ENCODE measurements at places on chromosomes 12 and 14.
A peak's percentile ranks its signal among the peaks of the same experiment; 100 is the strongest.

- no peak for DNase-seq
Observed at GRCh38 chr14:100765991-100766390, 39.3 kb downstream of the DLK1 start.

GRCh38 chr12:72738811-72739210, 466.6 kb downstream of the TRHDE start:
- peak; percentile 32 for DNase-seq

DNA sequence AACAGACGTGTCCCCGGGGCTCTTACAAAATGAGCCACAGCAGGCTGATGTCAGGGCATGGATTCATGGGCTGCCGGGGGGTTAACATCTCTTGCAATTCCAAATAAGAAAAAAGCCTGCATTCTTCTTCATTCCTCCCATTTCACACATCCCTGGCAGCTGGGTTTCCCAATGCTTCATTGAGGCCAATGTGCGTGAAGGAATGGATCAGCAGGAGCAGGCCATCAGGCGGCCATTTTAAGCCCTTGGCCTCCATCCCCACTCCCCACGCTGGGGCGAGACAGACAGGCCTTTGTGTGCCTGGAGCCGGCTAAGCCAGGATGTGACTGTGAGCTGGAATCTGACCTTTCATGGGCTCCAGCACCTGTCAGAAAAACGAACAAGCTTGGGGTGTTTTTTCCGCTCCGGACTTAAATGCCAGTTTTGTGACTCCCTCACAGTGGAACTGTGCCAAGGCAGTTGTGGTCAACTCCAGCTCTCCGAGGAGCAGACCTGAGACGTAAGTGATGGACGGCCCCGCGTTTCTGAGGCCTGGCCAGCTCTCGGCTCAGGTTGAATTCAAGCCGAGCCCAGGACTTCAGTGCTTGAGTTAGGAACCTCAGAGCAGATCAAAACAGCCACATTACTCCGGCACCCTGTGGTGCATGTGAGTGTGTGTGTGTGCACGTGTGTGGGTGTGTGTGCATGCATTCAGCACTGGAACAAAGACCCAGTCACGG, 133.1 kb downstream of the TMEM30B start:
- DNase-seq: no peak

DNA sequence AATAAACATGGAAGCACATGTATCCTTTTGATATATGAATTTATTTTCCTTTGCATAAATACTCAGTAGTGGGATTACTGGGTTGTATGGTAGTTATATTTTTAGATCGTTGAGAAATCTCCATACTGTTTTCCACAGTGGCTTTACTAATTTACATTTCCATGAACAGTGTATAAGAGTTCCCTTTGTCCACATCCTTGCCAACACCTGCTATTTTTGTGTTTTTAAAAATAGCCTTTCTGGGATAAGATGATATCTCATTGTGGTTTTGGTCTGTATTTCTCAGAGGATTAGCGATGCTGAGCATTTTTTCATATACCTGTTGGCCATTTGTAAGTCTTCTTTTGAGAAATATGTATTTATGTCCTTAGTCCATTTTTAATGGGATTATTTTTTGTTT, 329.2 kb upstream of the KITLG start:
- no peak for DNase-seq

- no peak for DNase-seq
Observed at GRCh38 chr14:68469208-68469713, 323.6 kb downstream of the ZFP36L1 start.

- peak; percentile 86 for DNase-seq
Observed at GRCh38 chr14:61461808-61462275, 140.5 kb downstream of the PRKCH start.

GRCh38 chr12:113936460-113936859, 29.7 kb downstream of the RBM19 start:
- DNase-seq: no peak

- no peak for DNase-seq
Observed at GRCh38 chr12:53225635-53226424, 6.2 kb downstream of the RARG start.

- no peak for DNase-seq
Observed at GRCh38 chr12:124229520-124229919, 65.4 kb upstream of the RFLNA start.

DNA sequence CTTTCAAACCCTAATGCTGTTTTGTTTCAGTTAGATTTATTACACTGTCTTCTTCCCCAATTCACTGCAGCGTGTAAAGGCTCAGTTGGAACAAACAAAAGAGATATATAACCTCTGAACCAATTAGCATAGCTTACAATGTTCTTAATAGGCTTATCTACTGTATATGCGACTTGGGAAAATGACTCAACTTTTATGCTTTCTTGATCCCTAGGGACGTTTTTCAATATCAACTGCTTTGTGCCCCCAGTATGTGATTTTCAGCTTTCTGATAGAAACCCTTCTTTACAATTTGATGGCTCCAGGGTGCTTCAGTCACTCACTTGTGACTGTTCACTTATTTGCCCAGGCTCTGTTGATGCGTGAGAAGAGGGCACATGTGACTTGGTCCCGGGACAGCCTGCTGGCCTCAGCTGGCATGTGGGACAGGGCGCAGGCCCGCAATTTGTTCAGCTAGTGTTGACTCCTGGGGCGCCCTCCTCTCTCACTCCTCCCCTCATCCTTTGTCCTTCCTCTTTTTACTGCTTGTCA, 107.1 kb downstream of the TMTC2 start:
- no peak for DNase-seq

GRCh38 chr12:2097617-2098016, 44.8 kb downstream of the CACNA1C start:
- DNase-seq: no peak

GRCh38 chr12:116381744-116382685, 104.5 kb upstream of the MED13L start:
- no peak for DNase-seq

DNA sequence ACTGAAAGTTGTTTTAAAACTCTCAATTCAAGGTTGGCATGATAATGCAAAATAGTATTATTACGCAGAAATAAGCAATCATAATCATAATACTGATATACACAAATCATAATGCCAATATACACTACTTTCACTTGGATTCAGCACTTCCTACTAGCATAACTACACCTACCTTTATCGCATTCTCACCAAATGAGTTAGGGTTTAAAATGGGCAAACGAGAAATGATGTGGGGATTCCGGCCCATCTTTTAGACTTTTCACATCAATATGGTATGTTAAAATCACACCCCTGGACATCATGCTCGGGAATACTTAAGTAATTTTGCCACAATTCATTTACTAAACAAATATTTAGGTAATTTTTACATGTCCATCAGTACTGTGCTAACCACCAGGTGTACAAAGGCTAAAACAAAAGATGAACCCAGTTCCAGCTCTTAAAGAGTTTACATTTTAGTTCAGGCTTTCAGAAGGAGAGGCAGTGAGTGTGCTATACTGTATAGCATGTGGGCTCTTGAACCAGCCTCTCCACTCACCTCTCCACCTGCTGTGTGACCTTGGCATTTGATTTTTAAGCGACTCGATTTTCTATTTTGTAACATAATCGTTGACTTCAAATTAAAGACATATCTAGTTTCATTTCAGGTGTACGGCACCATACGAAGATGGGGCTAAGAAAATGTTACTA, 1.1 kb upstream of the USP15 start:
- DNase-seq: no peak

DNA sequence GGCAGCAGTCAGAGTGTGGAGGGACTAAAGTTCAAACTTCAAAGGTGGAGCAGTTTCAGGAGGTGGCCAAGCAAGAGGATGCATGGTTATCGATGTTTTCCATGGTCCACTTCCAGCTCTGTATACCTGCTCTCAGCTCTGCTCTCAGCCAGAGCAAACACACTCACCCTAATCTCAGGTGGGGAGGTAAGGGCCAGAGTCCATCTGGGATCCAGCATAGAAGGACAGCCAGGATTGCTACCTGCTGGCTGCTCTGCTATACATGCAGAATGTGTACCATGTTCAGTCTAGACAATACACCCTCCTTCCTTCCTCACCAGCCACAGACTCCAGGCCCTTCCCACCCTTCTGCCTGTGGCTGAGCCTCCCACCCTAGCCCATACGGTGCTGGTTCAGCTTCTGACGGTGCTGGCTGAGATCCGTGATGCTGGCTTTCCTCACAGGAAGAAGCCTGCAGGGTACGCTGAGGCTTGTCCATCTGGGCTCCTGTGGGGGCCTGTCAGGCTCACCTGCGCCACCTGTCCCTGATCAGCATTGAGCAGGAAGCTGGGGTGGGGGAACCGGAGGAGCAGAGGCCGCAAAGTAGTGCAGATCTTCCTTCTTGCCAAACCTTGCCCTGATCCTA, 2.4 kb downstream of the CBLN3 start:
- DNase-seq: no peak

GRCh38 chr12:116138781-116139180, 138.7 kb downstream of the MED13L start:
- DNase-seq: no peak

Measured in KBM-7 (cell line).